ENCODE measurements at places on chromosomes 2 and 18. TPM values are rescaled to one million over a fixed set of nuclear protein-coding genes. Genes with fewer than 3 reads are reported as not detected.

Gene POTEF
- total RNA-seq: not detected

Gene DSG1
- not detected for total RNA-seq

Gene HOXD13
- 0.32 TPM for total RNA-seq

Gene CRYGA
- total RNA-seq: not detected

Gene UNC80
- 0.16 TPM for total RNA-seq

Gene RGPD3
- 0.11 TPM for total RNA-seq

Gene VIT
- 0.21 TPM for total RNA-seq

Gene CHRND
- total RNA-seq: not detected

Gene ARHGAP15
- 3.7 TPM for total RNA-seq

DNA sequence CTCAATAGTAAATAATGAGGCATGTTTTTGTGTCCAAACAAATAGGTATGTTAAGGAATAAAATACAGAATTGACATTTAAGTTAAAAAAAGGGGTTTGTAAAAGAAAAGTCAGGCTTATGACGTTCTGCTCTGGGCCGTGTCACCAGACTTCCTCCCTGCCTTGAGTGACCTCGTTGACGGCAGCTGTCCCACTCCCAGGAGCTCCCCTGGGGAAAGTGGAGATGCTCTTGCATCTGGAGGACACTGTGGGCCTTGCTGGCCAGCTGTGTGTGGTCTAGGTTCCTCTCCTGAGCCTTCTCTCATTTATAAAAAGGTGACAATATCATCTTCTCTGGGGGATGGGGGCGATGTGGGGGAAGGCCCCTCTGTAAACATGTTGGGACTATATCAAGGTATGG is 196.2 kb downstream of the CLIP4 start:
- no peak overlapping the region for H3K27ac ChIP-seq
- peaks cover 4% of the 10 kb centered on the region for H3K27me3 ChIP-seq
- H3K4me1 ChIP-seq: no peaks in the 10 kb centered on the region
- DNase-seq: no peak

GRCh38 chr2:28904802-28905457 is 10.5 kb downstream of the WDR43 start:
- no peaks in the 10 kb centered on the region for H3K36me3 ChIP-seq
- H3K4me3 ChIP-seq: no peak overlapping the region
- no peak overlapping the region for H3K27ac ChIP-seq
- DNase-seq: no peak
- no peaks in the 10 kb centered on the region for H3K4me1 ChIP-seq
- H3K27me3 ChIP-seq: no peaks in the 10 kb centered on the region

GRCh38 chr2:23528690-23529089 is 143.7 kb downstream of the KLHL29 start:
- no peaks in the 10 kb centered on the region for H3K36me3 ChIP-seq
- H3K27me3 ChIP-seq: no peaks in the 10 kb centered on the region
- no peak for DNase-seq
- H3K4me1 ChIP-seq: no peaks in the 10 kb centered on the region
- no peak overlapping the region for H3K4me3 ChIP-seq

- no peaks in the 10 kb centered on the region for H3K27me3 ChIP-seq
- H3K36me3 ChIP-seq: no peaks in the 10 kb centered on the region
- H3K27ac ChIP-seq: no peak overlapping the region
- H3K4me3 ChIP-seq: no peak overlapping the region
Measured at GRCh38 chr2:21590026-21590690, 466.4 kb downstream of the TDRD15 start.

GRCh38 chr18:55401638-55402191 is 186.3 kb downstream of the TCF4 start:
- peak overlapping the region; percentile 39 for H3K27ac ChIP-seq
- no peaks in the 10 kb centered on the region for H3K36me3 ChIP-seq
- H3K4me1 ChIP-seq: no peaks in the 10 kb centered on the region
- DNase-seq: no peak
- H3K4me3 ChIP-seq: no peak overlapping the region

GRCh38 chr18:27838225-27838624 is 338.7 kb downstream of the CDH2 start:
- H3K27ac ChIP-seq: no peak overlapping the region
- no peak overlapping the region for H3K4me3 ChIP-seq
- H3K27me3 ChIP-seq: no peaks in the 10 kb centered on the region
- DNase-seq: no peak
- H3K36me3 ChIP-seq: no peaks in the 10 kb centered on the region

GRCh38 chr2:231614559-231615057 is 21.9 kb downstream of the TEX44 start:
- H3K4me3 ChIP-seq: peak overlapping the region; percentile 32
- no peaks in the 10 kb centered on the region for H3K36me3 ChIP-seq
- H3K4me1 ChIP-seq: peaks cover 33% of the 10 kb centered on the region

DNA sequence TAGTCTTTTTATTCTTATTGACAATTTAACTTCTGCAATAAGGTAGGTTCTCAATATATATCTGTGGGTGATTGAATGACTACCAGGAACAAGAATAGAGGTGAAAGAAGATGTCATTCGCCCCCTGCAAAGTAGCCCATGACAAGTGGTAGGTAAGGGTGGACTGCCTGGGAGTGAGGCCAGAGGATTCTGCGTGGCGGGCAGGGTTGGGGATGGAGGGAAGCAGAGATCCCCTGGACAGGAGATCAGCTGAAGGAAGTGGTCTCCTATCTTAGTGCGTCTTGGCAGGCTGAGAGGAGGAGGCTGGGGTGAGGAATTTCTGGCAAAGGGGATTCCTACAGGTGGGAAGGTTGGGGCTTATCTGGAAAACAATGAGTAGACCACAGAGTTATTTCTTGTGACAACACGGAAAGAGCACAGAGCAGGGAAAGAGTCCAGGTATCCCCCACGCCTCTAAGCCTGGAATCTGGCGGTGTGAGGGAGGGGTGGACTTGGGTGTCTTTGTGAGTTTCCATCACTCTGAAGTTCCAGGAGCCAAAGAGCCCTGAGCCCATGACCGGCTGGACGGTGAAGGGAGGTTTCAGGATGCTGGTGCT is 21.5 kb upstream of the MYCN start:
- no peak overlapping the region for H3K27ac ChIP-seq
- H3K36me3 ChIP-seq: no peaks in the 10 kb centered on the region
- no peak overlapping the region for H3K4me3 ChIP-seq
- H3K4me1 ChIP-seq: no peaks in the 10 kb centered on the region

DNA sequence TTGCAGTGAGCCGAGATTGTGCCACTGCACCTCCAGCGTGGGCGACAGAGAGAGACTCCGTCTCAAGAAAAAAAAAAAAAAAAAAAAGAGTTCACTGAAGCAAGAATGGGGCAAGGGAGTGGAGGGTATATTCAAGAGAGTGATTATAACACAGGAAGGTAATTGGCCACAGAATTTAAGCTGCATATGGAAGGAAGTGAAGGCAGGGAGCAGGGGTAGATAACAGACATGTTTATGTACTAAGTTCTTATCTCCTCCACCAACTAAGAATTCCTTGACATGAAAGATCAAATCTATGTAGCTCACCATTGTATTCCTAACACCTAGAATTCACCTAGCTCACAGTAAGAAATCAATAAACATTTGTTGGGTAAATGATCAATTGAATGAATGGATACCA is 37.3 kb downstream of the GKN2 start:
- no peak overlapping the region for H3K4me3 ChIP-seq
- H3K36me3 ChIP-seq: no peaks in the 10 kb centered on the region
- no peak for DNase-seq

GRCh38 chr2:142463047-142463446 is 332.2 kb upstream of the LRP1B start:
- no peak overlapping the region for H3K27ac ChIP-seq
- no peaks in the 10 kb centered on the region for H3K4me1 ChIP-seq
- H3K27me3 ChIP-seq: no peaks in the 10 kb centered on the region
